Right renal pelvis (tissue), 4 donors: ENCODE measurements at places on chromosomes 4 and X. TPM values are rescaled to one million over a fixed set of nuclear protein-coding genes. Genes with fewer than 3 reads are reported as not detected.

The MTCP1 gene
- 19.9 TPM for polyA plus RNA-seq

The ALAS2 gene
- polyA plus RNA-seq: 12.8 TPM

The SCRG1 gene
- 0.34 TPM for polyA plus RNA-seq

The LANCL3 gene
- polyA plus RNA-seq: 0.19 TPM

The MAGEA4 gene
- not detected for polyA plus RNA-seq

The MAMLD1 gene
- polyA plus RNA-seq: 7.1 TPM

The ATOH1 gene
- not detected for polyA plus RNA-seq

The NUDT6 gene
- 16.8 TPM for polyA plus RNA-seq

The XG gene
- polyA plus RNA-seq: 0.56 TPM

The ADH1A gene
- 0.73 TPM for polyA plus RNA-seq

The XPNPEP2 gene
- 51.7 TPM for polyA plus RNA-seq

The TBC1D8B gene
- 4.3 TPM for polyA plus RNA-seq

The NR3C2 gene
- polyA plus RNA-seq: 19.1 TPM

The RBM46 gene
- polyA plus RNA-seq: 0.06 TPM

The CTAG1B gene
- not detected for polyA plus RNA-seq

The ANXA10 gene
- not detected for polyA plus RNA-seq

The STARD8 gene
- 19.4 TPM for polyA plus RNA-seq

The HPRT1 gene
- polyA plus RNA-seq: 45.6 TPM

The REST gene
- polyA plus RNA-seq: 55.4 TPM

The CXCL13 gene
- 0.73 TPM for polyA plus RNA-seq

The PJA1 gene
- 96.1 TPM for polyA plus RNA-seq

The SPRY1 gene
- polyA plus RNA-seq: 91.2 TPM

The C1QTNF7 gene
- polyA plus RNA-seq: 28.6 TPM

The UGT2B17 gene
- not detected for polyA plus RNA-seq

The BEND2 gene
- 0.06 TPM for polyA plus RNA-seq

The CLCN4 gene
- 5.1 TPM for polyA plus RNA-seq

The NAP1L3 gene
- polyA plus RNA-seq: 16.0 TPM

The F8A2 gene
- not detected for polyA plus RNA-seq

The CENPVL1 gene
- 0.27 TPM for polyA plus RNA-seq

The HSD17B11 gene
- polyA plus RNA-seq: 74.5 TPM

The NPFFR2 gene
- 1.4 TPM for polyA plus RNA-seq

The FAM53A gene
- 1.6 TPM for polyA plus RNA-seq

The CSAG2 gene
- polyA plus RNA-seq: not detected

The CT45A2 gene
- not detected for polyA plus RNA-seq

The USP17L27 gene
- not detected for polyA plus RNA-seq

The CENPVL2 gene
- polyA plus RNA-seq: 0.10 TPM

The C4orf36 gene
- polyA plus RNA-seq: 2.3 TPM

The ENAM gene
- polyA plus RNA-seq: 7.0 TPM

The HOPX gene
- 17.7 TPM for polyA plus RNA-seq

The ARR3 gene
- not detected for polyA plus RNA-seq

The TMPRSS11B gene
- 0.09 TPM for polyA plus RNA-seq

The FREM3 gene
- polyA plus RNA-seq: 0.14 TPM

The UCHL1 gene
- 108 TPM for polyA plus RNA-seq

The NOX1 gene
- polyA plus RNA-seq: 1.1 TPM

The RTL3 gene
- not detected for polyA plus RNA-seq

The TLR1 gene
- polyA plus RNA-seq: 5.1 TPM

The GLUD2 gene
- 5.2 TPM for polyA plus RNA-seq

The TCEAL7 gene
- polyA plus RNA-seq: 46.6 TPM

The PAGE5 gene
- polyA plus RNA-seq: not detected

The TMEM144 gene
- 6.3 TPM for polyA plus RNA-seq

The LETM1 gene
- 18.9 TPM for polyA plus RNA-seq

The JAKMIP1 gene
- not detected for polyA plus RNA-seq

The KLHL13 gene
- 104 TPM for polyA plus RNA-seq

The SRPX2 gene
- 13.0 TPM for polyA plus RNA-seq

The SMPX gene
- polyA plus RNA-seq: 0.39 TPM

The ADGRL3 gene
- polyA plus RNA-seq: 28.6 TPM

The RNF128 gene
- polyA plus RNA-seq: 15.4 TPM
